ENCODE measurements at places on chromosomes 2 and 18. TPM values are rescaled to one million over a fixed set of nuclear protein-coding genes. Genes with fewer than 3 reads are reported as not detected.
A peak's percentile ranks its signal among the peaks of the same experiment; 100 is the strongest.

DNA sequence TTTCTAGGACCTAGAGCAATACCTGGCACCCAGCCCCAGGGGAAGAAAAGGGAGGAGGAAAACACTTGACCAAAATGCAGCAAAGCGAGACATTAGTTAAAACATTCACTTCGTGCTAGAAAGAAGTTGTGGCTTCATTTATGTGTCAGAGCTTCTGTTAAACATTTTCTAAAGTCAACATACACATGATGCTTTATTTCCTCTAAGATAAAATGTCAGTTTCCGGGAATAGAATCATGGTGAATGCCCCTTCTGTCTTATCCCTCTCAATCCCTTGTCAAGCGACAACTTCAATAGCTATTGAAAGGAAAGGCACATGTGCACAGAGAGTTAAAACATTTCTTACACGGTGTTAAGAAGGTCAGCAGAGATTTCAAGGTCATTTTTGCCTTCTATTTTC is 404.6 kb upstream of the CWC22 start:
- DNase-seq = no peak

NYAP2 gene
- total RNA-seq = not detected

CREG2 gene
- total RNA-seq = not detected

GRCh38 chr2:1675633-1676032 is 68.7 kb downstream of the PXDN start:
- no peak for DNase-seq

DNA sequence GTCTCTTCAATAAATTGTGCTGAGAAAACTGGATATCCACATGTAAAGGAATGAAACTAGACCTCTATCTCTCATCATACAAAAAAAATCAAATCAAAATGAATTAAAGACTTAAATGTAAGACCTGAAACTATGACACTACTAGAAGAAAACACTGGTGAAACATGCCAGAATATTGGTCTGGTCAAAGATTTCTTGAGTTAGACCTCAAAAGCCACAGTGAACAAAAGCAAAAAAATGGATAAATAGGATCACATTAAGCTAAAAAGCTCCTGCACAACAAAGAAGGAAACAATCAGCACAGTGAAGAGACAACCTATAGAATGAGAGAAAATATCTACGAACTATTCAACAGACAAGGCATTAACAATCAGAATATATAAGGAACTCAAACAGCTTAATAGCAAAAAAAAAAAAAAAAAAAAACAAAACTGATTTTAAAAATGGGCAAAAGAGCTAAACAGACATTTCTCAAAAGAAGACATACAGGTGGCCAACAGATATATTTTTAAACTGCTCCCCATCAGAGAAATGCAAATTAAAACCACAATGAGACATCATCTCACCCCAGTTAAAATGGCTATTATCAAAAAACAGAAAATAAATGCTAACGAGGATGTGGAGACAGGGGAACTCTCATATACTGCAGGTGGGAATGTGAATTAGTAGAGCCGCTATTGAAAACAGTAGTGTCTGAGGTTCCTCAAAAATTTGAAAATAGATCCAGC is 66.3 kb downstream of the NCKAP1 start:
- no peak for DNase-seq

GRCh38 chr18:46721331-46721730 is 35.5 kb downstream of the ST8SIA5 start:
- peak; percentile 22 for DNase-seq

- no peak for DNase-seq
Observed at GRCh38 chr2:194352505-194352904, 1304.5 kb upstream of the SLC39A10 start.

DNA sequence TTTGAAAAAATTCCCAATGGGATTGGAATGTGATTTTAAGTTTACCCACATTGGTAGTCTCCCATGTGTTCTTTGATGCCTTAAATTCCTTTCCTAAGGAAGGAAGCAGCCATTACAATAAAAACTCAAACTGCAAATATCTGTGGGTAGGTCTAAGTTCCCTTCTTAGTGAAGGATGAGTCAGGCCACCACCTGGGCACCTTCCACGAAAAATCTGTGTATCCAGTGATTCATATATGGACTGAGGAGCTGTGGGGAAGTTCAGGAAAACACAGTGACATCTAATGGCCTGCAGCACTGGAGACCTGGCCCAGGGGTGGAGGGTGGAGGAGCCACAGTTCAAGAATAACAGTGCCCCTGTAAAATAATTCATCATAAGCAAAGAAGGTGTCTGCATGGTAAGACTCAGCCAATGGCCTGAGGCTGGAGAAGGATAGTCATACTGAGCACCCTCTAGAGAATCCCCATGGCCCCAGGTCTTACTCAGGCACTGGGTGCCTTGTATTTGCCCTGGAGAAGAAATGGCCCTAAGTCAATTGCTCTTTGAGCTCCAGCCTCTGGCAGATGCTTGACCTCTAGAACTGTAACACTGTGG is 248.6 kb downstream of the SP3 start:
- no peak for DNase-seq

HOXD3 gene
- 9.1 TPM for total RNA-seq

ITPRID2 gene
- 175 TPM for total RNA-seq

FBXO15 gene
- total RNA-seq = not detected

GRCh38 chr2:239457586-239458445 is 57.0 kb upstream of the HDAC4 start:
- DNase-seq = peak; percentile 33

DNA sequence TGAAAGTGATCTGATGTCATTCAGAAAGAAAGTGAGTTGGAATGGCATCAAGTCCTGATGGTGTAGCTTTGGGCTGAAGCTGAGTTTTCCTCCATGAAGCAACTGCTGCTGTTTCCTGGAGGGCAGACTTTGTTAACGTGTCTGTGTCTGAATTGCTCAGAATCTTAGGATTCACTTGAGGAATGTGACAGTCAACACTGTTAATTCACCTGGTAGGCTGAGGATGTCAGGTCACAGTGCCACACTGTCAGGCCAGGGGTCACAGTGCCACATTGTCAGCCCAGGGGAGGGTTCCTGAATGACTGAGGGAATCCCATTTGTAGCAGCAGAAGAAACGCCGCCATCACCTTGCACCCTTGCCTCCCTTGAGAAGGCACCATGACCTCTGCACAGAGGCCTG is 39.4 kb downstream of the LYPD6B start:
- no peak for DNase-seq

DNA sequence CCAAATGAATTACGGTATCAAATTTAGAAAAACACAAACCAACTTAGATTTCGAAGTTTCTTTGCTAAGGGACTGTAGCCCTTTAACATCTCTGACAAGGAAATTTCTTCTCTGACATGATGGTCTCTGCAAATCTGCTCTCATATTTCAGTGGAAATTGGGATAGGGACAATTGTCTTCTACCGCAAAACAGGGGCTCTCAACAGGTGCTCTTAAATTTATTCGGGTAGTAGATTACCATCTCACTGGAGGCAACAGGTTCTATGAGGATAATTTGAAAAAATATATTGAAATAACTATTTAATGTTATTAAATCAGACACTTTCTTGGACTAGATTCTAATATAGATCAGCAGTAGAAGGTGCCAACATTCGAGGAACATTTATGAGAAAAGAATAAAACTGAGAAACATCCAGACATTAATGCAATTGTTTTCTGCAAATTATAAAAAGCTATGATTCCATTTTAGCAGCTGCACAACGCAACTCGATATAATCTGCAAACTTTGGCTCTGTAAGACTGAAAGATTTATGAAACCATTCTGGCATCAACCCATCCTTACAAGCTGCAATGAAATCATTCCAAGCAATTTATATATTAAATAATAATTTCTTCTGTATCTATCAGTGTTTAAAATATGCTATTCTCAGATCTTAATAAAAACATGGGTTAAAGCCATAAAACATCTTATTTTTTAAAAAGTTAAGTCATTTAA is 10.0 kb upstream of the BCL2 start:
- no peak for DNase-seq

DNA sequence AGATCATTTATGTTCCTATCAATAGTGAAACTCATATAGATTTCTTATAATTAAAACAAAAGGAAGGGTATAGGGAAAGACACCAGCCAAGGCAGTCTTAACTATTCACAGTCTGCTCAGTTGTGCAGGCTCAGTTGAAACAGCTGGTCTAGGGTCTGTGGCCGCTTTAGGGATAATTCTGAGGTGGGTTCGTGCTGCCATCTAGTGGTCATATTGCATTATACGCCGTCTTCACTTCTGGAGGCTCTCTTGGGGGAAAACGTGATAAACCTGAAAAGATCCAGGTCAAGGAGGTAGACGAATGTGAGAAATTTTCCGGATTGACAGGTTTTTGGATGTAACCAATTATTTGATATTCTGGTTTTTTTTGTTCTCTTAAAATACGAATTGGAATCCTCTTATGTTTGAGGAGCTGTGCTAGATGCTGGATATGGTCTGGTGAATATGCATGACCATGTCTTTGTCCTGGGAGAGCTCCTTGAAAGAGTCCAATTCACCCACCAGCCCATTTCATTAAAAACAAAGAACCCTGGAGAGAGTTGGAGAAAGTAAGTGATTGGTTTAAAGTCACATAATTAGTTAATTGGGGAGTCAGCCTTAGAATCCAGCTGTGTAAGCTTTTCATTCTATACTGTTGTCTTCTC is 492.4 kb downstream of the PLCL1 start:
- DNase-seq = peak; percentile 78

TAF4B gene
- 7.3 TPM for total RNA-seq

UGT1A7 gene
- total RNA-seq = 33.9 TPM

MROH2A gene
- total RNA-seq = not detected

DNA sequence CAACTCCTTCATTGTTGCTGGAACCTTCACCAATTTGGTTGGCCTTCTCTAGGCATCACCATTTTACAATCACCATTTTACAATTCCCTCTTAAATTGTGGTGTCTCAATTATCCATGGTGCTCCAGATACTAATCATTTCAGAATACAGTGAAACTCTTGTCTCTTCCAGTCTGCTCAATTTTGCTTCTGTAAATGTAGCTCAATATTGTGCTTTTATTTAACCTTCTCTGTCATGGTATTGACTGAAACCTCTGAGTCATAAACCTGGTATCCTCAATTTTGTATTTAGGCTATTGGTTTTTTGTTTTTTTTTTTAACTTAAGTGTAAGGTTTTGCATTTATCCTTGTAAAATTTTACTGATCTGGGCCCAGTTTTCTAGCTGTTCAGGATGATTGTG is 16.1 kb downstream of the STRADB start:
- no peak for DNase-seq

DNA sequence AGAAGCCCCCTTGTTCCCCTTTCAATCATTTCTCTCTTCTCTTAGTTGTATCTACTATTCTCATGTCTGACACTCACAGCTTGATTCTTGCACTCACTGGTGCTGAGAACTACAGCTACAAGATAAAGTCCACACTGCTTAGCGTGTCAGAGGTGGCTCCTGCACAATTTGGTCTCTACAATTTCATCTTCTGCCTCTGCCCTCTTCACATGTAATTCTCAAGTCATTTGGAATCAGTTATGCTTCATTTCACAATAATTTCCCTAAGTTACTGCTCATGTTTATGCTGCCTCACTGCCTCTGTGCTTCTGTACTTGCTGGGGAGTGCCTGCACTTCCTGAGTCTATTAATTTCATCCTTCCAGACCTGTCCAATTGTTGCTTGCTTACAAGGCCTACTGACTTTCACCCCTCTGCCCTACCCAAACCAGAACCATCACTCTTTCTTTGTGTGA is 11.6 kb upstream of the NAB1 start:
- DNase-seq = no peak

ASPRV1 gene
- 2.4 TPM for total RNA-seq

- no peak for DNase-seq
Observed at GRCh38 chr2:41204315-41204714, 752.4 kb upstream of the SLC8A1 start.

DNA sequence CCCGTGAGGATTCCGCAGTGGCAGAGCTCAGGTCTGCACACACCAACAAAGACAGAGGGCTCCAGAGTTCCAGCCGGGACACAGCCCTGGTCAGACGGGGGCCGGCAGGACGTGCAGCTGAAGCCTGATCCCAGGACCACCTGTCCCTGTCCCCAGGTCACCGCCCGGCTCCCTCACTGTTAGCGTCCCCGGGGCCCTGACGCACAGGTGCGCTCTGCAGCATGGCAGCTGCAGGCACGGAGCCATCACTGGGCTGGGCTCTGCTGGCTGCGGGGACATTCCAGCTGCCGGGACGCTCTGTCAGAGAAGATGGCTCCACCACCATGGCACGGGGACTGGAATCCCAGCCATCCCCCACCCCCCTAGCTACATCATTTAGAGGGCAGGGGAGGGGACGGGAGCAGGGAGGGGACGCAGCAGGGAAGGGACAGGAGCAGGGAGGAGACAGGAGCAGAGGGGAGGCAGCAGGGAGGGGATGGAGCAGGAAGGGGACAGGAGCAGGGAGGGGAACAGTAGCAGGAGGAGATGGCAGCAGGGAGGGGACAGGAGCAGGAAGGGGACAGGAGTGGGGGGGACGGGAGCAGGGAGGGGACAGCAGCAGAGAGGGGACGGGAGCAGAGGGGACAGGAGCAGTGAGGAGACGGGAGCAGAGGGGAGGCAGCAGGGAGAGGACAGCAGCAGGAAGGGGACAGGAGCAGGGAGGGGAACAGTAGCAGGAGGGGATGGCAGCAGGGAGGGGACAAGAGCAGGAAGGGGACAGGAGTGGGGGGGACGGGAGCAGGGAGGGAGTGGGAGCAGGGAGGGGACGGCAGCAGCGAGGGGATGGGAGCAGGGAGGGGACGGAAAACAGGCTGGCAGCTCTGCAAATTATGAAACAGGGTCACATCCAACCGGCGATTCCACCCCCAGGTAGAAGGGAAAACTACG is 39.8 kb downstream of the SLC66A2 start:
- DNase-seq = no peak

ELMOD3 gene
- 49.4 TPM for total RNA-seq

DNA sequence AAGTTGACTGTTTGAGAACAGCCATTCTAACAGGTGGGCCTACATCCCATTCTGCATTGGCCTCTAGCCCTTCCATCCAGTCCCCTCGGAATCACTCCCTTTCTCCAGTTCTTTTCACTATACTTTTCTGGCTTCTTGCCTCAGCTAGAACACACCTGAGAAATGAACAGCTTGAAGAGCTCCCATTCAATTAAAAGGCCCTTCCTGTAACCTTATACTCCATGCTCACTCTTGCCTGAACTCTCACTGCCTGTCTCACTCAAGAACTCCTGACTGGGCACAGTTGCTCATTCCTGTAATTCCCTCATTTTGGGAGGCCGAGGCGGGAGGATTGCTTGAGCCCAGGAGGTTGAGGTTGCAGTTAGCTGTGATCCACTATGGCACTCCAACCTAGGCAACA is 23.6 kb downstream of the CHRNA1 start:
- DNase-seq = no peak

GRCh38 chr2:74587664-74588277 is 33.3 kb downstream of the DOK1 start:
- DNase-seq = no peak

Data from Peyer's patch (tissue), 4 donors.